ENCODE measurements at places on chromosomes 4 and X. TPM values are rescaled to one million over a fixed set of nuclear protein-coding genes. Genes with fewer than 3 reads are reported as not detected.

Gene SLC25A43
- 34.4 TPM for total RNA-seq

Gene PPP1R3F
- total RNA-seq: 2.7 TPM

Gene CT55
- not detected for total RNA-seq

Gene PAGE5
- not detected for total RNA-seq

Gene HSD17B11
- 35.9 TPM for total RNA-seq

Gene EREG
- total RNA-seq: 0.22 TPM

Gene MSL3
- total RNA-seq: 22.3 TPM

Gene DRD5
- not detected for total RNA-seq

Gene STX18
- 31.5 TPM for total RNA-seq

Gene ANKRD37
- 10.4 TPM for total RNA-seq

Gene HSFX1
- total RNA-seq: 1.2 TPM
